ENCODE measurements at places on chromosomes 2 and 18.
A peak's percentile ranks its signal among the peaks of the same experiment; 100 is the strongest.

GRCh38 chr2:8954990-8955389 lies 48.5 kb downstream of the MBOAT2 start:
- DNase-seq = no peak

DNA sequence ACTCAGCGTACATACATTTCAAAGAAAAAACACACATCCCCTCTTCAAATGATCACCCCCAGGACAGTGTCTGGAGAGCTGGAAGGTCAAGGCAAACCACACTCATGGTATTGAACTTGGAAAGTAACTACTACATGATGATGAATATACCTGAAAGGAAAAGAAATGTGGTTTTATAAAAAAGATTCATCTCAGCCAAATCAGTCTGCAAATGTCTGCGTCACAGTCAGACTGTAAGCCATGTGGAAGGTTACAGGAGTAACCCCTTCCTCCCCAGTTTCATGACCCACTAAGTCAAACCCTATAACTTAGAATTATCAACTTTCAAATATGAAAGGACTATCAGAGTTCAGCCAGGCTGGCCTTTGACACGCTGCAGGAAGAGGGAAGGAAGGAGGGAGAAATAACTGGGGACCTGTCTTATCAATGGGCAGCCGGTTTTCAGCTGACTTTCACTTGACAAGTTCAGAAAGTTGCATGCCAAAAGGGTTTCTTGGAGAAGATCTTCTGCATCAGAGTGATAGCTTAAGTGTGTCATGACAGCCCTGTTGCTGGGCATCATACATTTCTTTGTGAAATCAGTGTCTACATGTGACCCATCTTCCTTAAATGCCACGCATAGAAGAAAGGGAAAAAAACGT lies 7.0 kb upstream of the BMP10 start:
- DNase-seq = no peak

DNA sequence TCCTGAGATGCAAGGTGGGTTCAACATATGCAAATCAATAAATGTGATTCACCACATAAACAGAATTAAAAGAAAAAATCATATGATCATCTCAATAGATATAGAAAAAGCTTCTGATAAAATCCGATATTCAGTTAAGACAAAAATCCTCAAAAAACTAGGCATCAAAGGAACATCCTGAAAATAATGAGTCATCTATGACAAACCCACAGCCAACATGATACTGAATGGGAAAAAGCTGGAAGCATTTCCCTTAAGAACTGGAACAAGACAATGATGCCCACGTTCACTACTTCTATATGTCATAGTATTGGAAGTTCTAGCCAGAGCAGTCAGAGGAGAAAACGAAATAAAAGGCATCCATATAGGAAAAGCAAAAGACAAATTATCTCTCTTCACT lies 80.4 kb downstream of the MYO3B start:
- DNase-seq = no peak

DNA sequence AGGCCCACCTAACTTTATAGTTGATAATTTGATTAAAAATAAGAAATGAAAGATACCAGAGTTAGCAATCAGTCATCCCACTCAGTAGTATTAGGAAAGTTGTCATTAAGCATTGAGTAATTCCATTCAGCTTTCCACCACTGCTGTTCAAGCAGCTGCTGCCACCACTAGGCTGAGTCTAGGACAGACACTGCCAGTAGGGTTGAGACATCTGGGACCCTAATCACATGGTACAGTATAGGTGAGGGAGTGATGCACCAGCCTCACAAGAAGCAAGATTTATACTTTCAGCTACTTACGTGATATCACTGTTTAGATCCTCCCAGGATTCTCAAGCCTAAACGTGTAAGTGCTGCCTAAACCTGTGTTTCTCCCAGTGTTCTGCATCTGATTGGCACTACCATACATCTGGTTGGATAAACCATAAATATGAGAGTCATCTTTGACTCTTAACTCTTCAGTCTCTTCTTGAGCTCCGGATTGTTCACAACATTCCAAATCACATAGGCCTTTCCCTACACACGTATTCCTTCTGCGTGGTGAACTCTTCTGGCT lies 3.2 kb downstream of the UBXN4 start:
- DNase-seq = no peak

- no peak for DNase-seq
Measured at GRCh38 chr18:8821083-8821465, 115.7 kb downstream of the MTCL1 start.

- DNase-seq = no peak
Measured at GRCh38 chr2:233544200-233544610, 22.4 kb downstream of the USP40 start.

- no peak for DNase-seq
Measured at GRCh38 chr2:137333386-137334165, 568.2 kb downstream of the THSD7B start.

DNA sequence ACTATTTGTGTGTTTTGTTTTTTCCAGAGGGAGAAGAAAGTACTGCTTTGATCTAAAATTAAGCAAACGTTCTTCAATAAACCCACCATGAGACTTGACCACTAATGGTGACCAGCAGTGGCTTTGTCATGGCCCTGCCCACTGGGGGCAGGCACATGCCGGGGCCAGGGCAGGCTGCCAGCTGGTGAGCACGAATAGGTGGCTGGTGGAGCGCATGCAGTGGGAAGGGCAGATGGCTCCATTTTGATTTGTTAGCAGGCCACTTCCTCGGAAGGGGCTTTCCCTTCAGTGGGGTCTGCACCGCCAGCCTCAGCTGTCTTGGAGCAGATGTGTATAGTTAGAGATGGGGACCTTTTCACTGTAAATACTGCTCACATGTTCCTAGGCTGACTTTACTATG lies 277.1 kb downstream of the SOX11 start:
- DNase-seq = no peak

GRCh38 chr18:12990123-12990475 lies 1.1 kb upstream of the CEP192 start:
- no peak for DNase-seq

DNA sequence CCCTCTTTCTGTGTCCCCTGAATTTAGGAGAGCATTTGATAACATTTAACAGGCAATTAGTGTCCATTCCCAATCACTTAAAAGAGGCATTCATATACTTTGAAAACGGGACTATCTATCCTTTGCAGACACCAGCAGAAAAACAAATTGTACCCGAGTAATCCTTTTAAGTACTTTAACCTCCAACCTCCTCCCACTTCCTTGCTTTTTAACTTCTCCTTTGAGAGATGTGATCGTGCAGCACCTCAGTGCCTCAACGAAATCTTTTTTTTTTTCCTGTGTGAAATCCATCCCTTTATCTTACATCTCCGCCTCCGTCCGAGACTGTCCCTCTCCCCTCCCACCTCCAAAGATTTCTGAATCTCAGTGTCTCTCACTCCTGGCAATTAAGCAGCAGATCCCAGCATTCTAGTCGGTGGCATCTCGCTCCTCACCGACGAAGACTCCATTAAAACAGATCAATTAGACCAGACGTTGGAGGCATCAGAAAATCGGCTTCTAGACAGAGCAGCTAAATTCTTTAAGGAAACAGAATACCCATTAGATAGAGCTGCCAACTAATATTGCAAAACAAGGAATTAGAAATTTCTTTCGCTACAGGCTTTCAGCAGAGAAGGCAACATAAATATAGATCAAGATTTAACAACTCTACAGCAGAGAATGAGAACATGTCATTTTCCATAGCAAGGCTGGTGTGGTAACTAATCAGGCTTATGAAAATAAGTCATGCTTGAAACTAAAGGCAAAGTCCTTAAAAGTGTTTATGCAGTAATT lies 1.9 kb upstream of the TMEFF2 start:
- no peak for DNase-seq

- DNase-seq = no peak
Measured at GRCh38 chr2:46131-46470, 204 bp downstream of the FAM110C start.

DNA sequence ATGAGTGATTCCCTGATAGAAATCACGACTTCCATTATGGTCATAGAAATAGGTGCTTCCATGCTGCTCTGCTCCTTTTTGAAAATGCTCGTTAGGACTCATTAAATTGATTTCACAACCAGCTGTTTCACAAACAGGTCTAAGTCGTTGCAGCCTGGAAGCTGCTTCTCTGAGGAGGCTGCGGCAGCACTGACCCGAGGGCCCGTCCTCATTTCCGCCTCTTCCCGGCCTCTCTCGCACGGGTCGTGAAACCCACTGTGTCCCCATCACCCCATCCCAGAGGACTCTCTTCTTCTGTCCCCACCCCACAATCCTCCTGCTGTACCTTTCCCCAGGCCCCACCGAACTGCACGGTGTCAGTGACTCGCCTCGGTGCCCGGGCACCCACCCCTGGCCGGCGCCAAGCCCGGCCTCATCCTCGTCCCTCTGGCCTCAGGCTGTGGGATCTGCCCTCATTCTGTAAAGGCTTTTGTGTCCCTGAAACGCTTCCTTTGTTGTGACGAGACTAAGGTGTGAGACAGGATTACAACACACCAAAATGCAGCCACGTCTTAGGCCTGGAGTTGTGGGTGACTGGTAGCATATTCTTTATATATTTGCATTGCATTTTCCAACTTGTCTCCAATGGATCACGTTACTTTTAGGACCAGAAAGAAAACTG lies 112.7 kb upstream of the CTDP1 start:
- DNase-seq = no peak

DNA sequence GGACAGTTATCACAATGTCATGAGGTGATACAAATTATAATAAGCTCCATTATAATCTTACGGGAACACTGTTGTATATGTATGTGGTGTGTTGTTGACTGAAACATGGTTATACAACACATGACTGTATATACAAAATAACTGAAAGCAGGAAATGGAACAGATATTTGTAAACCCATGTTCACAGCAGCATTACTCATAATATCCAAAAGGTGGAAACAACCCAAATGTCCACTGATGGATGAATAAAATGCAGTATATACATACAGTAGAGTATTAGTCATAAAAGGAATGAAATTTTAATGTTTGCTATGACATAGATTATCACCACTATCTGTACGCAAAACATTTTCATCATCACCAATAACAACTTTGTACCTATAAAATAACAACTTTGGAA lies 107.3 kb downstream of the USP34 start:
- DNase-seq = no peak

- DNase-seq = peak; percentile 51
Measured at GRCh38 chr18:4106407-4107033, 348.6 kb downstream of the DLGAP1 start.

GRCh38 chr2:85540133-85540648 lies 1.2 kb downstream of the MAT2A start:
- no peak for DNase-seq

- DNase-seq = no peak
Measured at GRCh38 chr2:42256505-42256904, 87.4 kb downstream of the EML4 start.

DNA sequence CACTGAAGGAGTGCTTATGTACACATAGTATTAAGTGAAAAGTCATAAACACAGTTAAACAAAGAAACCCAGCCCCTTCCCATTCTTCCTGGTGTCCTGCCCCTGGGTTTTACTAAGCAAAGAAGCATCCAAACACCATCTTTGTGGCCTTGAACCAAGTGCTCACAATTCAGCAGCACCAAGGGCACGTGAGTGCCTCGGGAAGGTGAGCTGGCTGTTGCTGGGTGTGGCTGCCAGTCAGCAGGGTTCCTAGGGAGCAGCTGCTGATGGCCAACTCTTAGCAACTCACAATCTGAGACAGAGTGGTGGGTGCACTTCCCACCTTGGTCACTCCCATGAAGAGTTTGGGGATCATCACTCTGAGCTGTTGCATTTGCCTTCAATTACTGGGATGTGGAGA lies 97.7 kb upstream of the PGAP1 start:
- no peak for DNase-seq

GRCh38 chr2:208010506-208010905 lies 14.8 kb downstream of the PLEKHM3 start:
- no peak for DNase-seq

GRCh38 chr18:417495-417894 lies 83.0 kb downstream of the COLEC12 start:
- no peak for DNase-seq

DNA sequence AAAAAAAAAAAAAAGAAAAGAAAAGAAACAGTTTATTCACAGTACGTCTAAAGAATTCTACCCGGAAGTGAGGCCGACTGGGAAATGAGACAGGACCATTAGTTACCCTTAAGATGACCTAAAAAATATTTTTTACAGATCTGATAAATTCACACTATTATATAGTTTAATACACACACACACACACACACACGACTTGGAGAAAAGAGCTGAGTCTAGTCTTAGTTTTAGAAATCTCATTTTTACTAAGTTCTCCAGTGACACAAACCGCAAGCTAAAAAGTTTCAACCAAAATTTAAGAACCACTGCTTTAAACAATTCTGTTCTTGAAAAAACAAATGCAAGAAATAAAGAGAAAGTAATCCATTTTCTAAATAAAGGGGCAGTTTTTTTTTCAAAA lies 27.1 kb downstream of the ST3GAL5 start:
- DNase-seq = no peak

- DNase-seq = no peak
Measured at GRCh38 chr2:46351750-46352138, 54.5 kb downstream of the EPAS1 start.

- no peak for DNase-seq
Measured at GRCh38 chr2:133690780-133691179, 122.5 kb upstream of the NCKAP5 start.

DNA sequence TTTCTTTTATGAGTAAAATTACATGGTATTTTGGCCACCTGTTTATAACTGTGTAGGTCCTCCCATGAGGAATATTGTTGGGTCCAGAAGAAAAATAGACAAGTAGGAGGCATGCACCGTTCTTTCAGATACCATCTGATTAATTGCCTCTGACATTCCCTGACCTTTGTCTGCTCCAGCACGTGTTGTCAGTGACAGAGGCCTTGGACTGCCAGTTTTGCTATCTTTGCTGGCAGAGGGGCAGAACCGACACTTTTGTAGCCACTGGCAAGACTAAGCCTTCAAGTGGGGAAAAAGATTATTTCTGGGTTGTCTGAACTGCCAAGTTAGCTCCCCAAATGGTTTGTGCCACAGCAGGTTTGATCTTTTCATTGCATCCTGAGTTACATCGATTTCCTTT lies 276.9 kb downstream of the CAMKMT start:
- no peak for DNase-seq

- no peak for DNase-seq
Measured at GRCh38 chr2:232239951-232240681, 138.4 kb upstream of the ALPP start.

DNA sequence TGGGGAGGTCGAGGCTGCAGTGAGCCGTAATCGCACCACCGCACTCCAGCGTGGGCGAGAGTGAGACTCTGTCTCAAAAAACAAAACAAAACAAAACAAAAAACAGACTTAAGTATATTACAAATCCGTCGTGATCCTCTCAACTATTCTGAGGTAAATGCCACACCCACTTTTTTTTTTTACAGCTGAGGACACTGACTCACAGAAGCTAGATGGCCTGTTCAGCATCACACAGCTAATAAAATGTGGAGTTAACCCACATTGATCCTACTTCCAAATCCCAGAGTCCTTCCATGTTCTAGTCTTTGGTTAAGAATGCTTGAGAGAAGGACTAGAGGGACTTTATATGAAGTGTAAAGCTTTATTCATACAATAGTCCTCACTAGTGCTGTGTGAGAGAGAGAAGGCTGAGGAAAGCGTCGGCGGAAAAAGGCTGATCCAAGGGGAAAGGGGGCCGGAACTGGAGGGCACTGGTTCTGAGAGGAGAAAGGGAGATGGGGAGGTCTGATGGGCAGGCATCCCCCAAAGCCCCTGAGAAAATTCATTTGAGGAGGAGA lies 627 bp downstream of the RNF25 start:
- no peak for DNase-seq
